ENCODE measurements at places on chromosomes 4 and X. TPM values are rescaled to one million over a fixed set of nuclear protein-coding genes. Genes with fewer than 3 reads are reported as not detected.

PNMA6F gene
- total RNA-seq, result 0.82 TPM

ELMOD2 gene
- total RNA-seq, result 45.2 TPM

NPY1R gene
- 179 TPM for total RNA-seq

HTN3 gene
- not detected for total RNA-seq

ANKRD50 gene
- 84.8 TPM for total RNA-seq

PLK4 gene
- 8.2 TPM for total RNA-seq

SSX2 gene
- total RNA-seq, result not detected

- no peak for DNase-seq
These were observed 280.0 kb downstream of the ANKRD50 start for GRCh38 chr4:124432500-124432899.

DNA sequence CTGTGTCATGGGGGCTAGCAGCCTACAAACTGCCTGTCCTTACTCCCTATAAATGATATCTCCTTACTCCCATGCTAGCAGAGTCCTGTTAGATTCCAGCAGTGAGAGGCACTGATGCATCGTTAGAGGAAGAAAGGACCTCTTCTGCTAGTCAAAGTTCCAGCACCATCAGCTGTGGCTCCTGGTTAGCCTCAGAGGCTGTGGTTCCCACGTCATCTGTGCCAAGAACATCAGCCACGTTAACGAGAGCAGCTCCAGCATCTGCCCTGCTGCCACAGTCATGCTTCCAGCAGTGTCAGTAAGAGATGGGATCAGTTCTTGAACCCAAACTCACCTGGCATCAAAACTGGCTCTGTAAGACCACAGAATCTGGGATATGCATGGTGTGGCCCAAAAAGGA is 88.5 kb downstream of the SLC2A9 start:
- no peak for DNase-seq

GRCh38 chrX:31232506-31232905 is 160.7 kb upstream of the FTHL17 start:
- no peak for DNase-seq

GRCh38 chr4:3530663-3531254 is 1.5 kb downstream of the LRPAP1 start:
- DNase-seq, result no peak

GRCh38 chr4:155819066-155819465 is 47.0 kb downstream of the ASIC5 start:
- no peak for DNase-seq

- no peak for DNase-seq
These were observed 694 bp downstream of the TBL1X start for GRCh38 chrX:9465380-9466123.

DNA sequence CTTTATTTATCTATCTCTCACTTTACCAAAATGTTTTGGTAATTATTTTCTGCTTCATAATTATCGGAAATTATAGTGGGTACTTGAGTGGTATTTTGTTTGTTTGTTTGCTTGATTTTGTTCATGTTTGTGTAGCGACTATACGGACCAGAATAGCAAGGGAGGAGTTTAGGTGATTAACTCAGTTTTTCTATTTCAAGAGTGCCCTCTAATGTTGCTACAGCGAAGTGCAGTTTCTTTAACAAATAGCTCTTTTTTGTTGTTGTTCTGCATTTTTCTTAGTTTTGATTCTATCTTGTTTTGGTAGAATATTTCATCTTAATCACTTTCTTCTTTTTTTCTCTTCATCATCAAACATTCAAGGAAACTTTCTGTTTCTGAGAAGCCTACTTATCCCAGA is 40.8 kb upstream of the QRFPR start:
- DNase-seq, result no peak

- DNase-seq, result no peak
These were observed 7.9 kb downstream of the RHOH start for GRCh38 chr4:40204507-40205258.
